ENCODE measurements at places on chromosomes 5 and 9.

DNA sequence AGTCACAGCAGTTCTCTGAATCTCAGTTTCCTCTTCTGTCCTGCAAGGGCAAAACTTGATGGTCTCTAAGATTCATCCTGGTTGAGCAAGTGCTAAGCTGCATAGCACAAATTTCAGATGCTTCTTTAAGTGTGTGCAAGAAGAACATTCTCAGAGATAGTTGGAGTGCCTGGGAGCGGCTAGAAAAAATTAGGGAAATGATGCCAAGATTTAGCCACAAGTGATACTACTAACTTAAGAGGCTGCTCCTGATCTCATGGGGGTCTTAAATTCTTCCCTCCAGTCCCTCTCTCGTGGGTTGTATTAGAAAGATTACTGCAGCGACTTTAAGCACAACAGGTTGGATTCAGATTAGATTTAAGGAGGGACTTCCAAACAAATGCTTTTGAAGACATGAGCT, 24.2 kb downstream of the INSYN2B start:
- DNase-seq: no peak

GRCh38 chr5:112687306-112687705, 50.4 kb upstream of the APC start:
- DNase-seq: no peak

DNA sequence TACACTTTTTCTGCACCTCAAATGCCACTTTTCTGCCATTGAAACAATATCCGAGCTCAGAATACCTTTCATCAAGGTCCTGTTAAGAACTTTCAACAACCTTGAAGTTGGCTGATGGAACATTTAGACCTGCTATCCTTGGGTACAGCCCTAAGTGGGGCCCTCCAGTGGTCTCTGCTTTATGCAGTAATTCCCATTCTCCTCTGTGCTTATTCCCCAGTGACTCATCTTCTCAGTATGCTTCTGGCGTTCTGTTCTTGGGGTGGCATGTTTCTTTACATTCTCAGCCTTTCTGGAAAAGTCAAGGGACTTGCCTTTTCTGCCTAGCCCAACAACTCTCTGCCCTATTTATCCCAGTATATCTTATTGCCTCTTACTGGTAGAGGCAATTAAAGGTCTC, 7.1 kb downstream of the ANP32B start:
- DNase-seq: peak; percentile 22

- DNase-seq: no peak
Observed at GRCh38 chr5:89097103-89097502, 214.1 kb upstream of the MEF2C start.

DNA sequence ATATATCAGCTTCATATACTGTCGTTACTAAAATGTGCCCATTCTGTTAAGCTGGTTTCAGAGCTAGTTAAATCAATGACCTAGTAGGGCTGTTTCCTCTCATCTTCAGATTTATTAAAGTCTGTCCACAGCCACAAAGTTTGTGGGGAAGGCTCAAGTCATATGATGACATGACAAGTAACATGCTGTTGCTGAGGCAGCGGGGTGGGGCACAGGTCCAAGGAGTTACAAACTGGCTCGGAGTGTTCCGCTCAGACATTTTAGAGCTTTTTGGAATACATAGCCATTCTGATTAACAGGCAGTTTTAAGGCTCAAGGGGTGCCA, 2.7 kb upstream of the ANP32B start:
- no peak for DNase-seq

GRCh38 chr5:180974612-180975315, 13.9 kb upstream of the BTNL3 start:
- DNase-seq: no peak

Measured in epithelial cell of proximal tubule (primary cell).